ENCODE measurements at places on chromosomes 7 and 10. TPM values are rescaled to one million over a fixed set of nuclear protein-coding genes. Genes with fewer than 3 reads are reported as not detected.

- DNase-seq = no peak
Measured at GRCh38 chr7:28759475-28759971, 198.6 kb downstream of the TRIL start.

GRCh38 chr10:5683065-5683464 is 1.6 kb upstream of the TASOR2 start:
- no peak for DNase-seq

- no peak for DNase-seq
Measured at GRCh38 chr7:73909051-73909941, 48.3 kb downstream of the TMEM270 start.

IRF5 gene
- 6.6 TPM for total RNA-seq

Data from left colon (tissue), 2 donors.